Lung (tissue), 17 donors: ENCODE measurements at places on chromosomes 6 and 20.
A peak's percentile ranks its signal among the peaks of the same experiment; 100 is the strongest.

DNA sequence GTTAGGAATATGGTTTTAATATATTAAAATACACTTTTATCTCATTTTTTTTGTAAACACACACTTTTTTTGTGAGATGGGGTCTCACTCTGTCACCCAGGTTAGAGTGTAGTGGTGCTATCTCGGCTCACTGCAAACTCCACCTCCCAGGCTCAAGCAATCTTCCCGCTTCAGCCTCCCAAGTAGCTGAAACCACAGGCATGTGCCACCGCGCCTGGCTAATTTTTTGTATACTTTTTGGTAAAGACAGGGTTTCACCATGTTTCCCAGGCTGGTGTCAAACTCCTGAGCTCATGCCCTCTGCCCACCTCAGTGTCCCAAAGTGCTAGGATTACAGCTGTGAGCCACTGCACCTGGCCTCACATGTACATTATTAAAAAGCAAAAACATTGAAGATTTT lies 10.8 kb downstream of the IPCEF1 start:
- no peak overlapping the region for H3K27ac ChIP-seq
- no peaks in the 10 kb centered on the region for H3K4me1 ChIP-seq
- no peak overlapping the region for H3K4me3 ChIP-seq
- H3K27me3 ChIP-seq, result no peaks in the 10 kb centered on the region

DNA sequence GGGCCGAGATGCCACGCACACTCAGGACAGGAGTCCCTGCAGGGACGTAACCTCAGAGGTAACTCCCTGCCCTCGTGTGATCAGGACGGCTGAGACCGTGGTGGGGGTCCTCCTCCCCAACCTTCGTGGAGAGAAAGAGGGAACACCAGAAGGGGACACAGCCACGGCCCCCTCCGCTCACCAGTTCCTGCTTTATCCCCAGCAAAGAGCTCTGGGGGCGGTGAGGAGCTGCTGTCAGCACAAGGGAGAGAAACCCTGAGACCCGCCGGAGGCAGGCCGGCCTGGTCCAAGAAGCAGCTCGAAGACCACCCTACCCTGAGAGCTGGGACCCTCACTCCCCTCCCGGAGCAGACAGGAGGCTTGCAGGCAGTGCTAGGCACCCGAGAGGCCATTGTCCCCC lies 44.4 kb downstream of the SLC2A4RG start:
- H3K4me3 ChIP-seq, result no peak overlapping the region
- no peak overlapping the region for H3K27ac ChIP-seq
- no peak for DNase-seq
- H3K4me1 ChIP-seq, result no peaks in the 10 kb centered on the region
- H3K36me3 ChIP-seq, result no peaks in the 10 kb centered on the region
- no peaks in the 10 kb centered on the region for H3K27me3 ChIP-seq

GRCh38 chr6:113565306-113565705 lies 291.8 kb upstream of the MARCKS start:
- no peaks in the 10 kb centered on the region for H3K36me3 ChIP-seq
- H3K4me3 ChIP-seq, result no peak overlapping the region
- no peak overlapping the region for H3K27ac ChIP-seq
- DNase-seq, result no peak

GRCh38 chr6:111581957-111582356 lies 23.7 kb downstream of the TRAF3IP2 start:
- peaks cover 37% of the 10 kb centered on the region for H3K4me1 ChIP-seq
- H3K36me3 ChIP-seq, result peaks cover 3% of the 10 kb centered on the region
- DNase-seq, result no peak
- H3K27me3 ChIP-seq, result no peaks in the 10 kb centered on the region
- H3K4me3 ChIP-seq, result no peak overlapping the region
- H3K27ac ChIP-seq, result no peak overlapping the region

DNA sequence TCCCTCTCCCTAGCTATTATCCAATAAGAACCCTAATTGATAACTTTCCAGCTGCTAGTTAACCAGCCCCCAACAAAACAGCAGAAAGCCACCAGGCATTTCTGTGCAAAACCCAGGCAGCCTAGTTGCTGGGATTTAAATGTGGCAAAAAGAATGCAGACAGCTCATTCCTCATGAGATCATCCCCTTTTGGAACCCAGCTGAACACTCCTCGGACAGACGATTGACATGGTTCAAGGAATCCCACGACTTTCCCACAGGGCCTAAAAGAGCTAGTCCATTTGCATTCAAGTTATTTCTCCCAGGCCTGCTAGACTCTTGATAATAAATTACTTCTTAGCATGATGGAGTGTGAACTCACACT lies 24.0 kb downstream of the JAG1 start:
- peaks cover 34% of the 10 kb centered on the region for H3K4me1 ChIP-seq
- no peaks in the 10 kb centered on the region for H3K27me3 ChIP-seq
- no peak for DNase-seq
- H3K4me3 ChIP-seq, result no peak overlapping the region
- H3K36me3 ChIP-seq, result peaks cover 51% of the 10 kb centered on the region
- H3K27ac ChIP-seq, result no peak overlapping the region

DNA sequence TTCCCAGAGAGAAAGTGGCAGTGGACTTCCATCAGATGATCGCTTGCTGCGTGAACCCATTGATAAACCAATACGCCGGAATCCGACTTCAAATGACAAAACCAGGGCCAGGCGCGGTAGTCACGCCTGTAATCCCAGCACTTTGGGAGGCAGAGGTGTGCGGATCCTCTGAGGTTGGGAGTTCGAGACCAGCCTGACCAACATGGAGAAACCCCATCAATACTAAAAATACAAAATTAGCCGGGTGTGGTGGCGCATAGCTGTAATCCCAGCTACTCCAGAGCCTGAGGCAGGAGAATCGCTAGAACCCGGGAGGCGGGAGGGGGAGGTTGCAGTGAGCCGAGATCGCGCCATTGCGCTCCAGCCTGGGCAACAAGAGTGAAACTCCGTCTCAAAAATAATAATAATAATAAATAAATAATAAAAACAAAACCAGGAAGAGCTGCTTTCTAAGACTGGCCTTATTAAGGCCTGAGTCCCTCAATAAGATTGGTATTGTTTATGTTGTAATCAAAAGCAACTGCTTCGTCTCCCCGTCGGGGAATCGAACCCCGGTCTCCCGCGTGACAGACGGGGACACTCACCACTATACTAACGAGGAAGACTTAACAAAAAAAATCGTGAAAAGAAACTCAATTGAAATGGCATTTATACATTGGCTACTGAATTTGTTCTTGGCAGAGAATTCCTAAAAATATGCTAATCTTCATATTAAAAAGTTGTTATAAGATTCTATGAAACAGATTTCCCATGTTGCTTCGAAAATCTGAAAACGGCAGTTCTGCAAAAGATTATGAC lies 110.2 kb upstream of the ZNF184 start:
- H3K4me3 ChIP-seq, result no peak overlapping the region
- H3K27ac ChIP-seq, result no peak overlapping the region
- peak; percentile 74 for DNase-seq
- no peaks in the 10 kb centered on the region for H3K36me3 ChIP-seq

DNA sequence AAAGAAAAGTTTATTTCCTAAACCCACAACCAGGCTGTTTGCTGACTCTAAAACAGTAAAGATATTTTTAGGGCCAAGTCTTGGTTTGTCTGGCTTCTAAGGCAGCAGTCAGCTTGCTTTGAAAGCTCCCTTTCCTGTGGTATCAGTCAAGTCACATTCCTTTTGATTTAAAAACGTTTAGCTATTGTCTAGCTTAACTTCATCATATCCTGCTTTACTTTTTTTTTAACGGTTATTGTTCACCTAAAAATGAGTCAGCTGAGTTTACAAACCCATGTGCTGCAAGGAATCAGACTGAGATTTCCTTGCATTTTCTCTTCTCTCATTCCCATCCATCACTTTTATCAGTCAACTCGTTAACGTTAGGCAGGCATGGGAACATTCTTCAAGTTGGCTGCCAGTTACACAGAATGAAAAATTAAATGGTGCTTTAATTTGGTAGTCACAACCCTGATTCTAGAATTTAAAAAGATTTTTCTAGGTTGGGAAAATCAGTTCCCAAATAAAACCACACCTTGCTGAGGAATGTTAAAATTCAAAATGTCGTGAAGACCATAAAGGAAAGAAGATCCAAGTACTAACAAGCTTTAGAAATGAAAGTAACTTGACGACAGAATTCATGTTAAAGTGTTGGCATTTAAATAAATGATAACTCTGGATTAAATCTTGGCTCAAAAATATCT lies 45.9 kb downstream of the ELOVL5 start:
- H3K36me3 ChIP-seq, result no peaks in the 10 kb centered on the region
- H3K27me3 ChIP-seq, result no peaks in the 10 kb centered on the region
- peak overlapping the region; percentile 40 for H3K27ac ChIP-seq
- no peak overlapping the region for H3K4me3 ChIP-seq
- DNase-seq, result no peak

DNA sequence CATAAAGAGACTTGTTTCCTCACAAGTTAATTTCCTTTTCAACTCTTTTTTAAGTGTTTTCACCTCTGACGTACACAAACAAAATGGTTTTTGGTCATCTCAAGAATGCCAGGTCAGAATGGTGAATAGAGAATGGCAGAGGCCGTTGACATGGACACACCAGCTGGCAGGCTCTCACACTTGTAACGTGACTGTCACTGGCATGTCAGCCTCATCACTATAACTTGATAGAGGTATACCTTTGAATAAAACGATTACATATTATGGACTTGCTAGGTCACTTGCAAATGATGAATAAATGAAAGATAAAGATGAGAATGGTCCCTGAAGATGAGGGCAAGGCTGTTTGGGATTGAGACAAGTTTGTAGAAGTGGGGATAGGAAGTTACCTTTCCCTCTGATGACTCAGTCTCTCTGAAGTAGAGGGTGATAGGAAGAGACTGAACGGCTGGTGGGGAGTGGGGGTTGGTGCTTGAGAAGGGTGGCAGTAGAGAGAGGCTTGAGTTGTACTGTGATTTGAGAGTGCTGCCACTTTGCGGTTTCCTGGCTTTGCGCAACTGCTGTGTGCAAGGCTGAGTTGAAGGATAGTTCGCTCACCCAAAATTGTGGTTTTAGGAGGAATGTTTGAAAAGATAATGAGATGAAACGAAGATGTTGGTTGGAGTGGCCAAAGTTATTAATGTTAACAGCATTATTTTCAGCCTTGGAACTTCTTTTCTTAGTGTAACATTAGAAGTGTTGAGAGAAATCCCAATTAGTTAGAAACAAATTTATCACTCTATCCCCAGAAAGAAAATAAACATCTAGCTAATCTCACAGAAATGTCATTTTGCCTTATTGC lies 30.3 kb downstream of the TBPL1 start:
- no peak overlapping the region for H3K27ac ChIP-seq
- peaks cover 8% of the 10 kb centered on the region for H3K4me1 ChIP-seq
- peaks cover 23% of the 10 kb centered on the region for H3K36me3 ChIP-seq
- DNase-seq, result peak; percentile 47

- no peak for DNase-seq
- no peaks in the 10 kb centered on the region for H3K36me3 ChIP-seq
- H3K27ac ChIP-seq, result no peak overlapping the region
- peaks cover 4% of the 10 kb centered on the region for H3K4me1 ChIP-seq
- no peak overlapping the region for H3K4me3 ChIP-seq
- H3K27me3 ChIP-seq, result no peaks in the 10 kb centered on the region
These were observed 20.8 kb downstream of the RALGAPA2 start for GRCh38 chr20:20691477-20692235.

- peak overlapping the region; percentile 65 for H3K27ac ChIP-seq
- no peak overlapping the region for H3K4me3 ChIP-seq
- peaks cover 1% of the 10 kb centered on the region for H3K36me3 ChIP-seq
- peak; percentile 13 for DNase-seq
- H3K4me1 ChIP-seq, result no peaks in the 10 kb centered on the region
These were observed 906 bp upstream of the BTN3A2 start for GRCh38 chr6:26363882-26364701.

GRCh38 chr20:45052698-45053429 lies 48.1 kb downstream of the KCNS1 start:
- no peaks in the 10 kb centered on the region for H3K27me3 ChIP-seq
- H3K4me3 ChIP-seq, result no peak overlapping the region
- peaks cover 16% of the 10 kb centered on the region for H3K4me1 ChIP-seq
- H3K27ac ChIP-seq, result no peak overlapping the region

- no peaks in the 10 kb centered on the region for H3K4me1 ChIP-seq
- H3K27me3 ChIP-seq, result no peaks in the 10 kb centered on the region
- DNase-seq, result no peak
- no peak overlapping the region for H3K27ac ChIP-seq
- H3K4me3 ChIP-seq, result no peak overlapping the region
These were observed 52.6 kb downstream of the GINS1 start for GRCh38 chr20:25459916-25460535.

GRCh38 chr6:143026696-143027449 lies 33.8 kb upstream of the AIG1 start:
- H3K4me1 ChIP-seq, result no peaks in the 10 kb centered on the region
- H3K36me3 ChIP-seq, result no peaks in the 10 kb centered on the region
- no peak overlapping the region for H3K27ac ChIP-seq
- peak; percentile 18 for DNase-seq

GRCh38 chr6:75402296-75402695 lies 91.3 kb downstream of the FILIP1 start:
- peaks cover 24% of the 10 kb centered on the region for H3K4me1 ChIP-seq
- no peaks in the 10 kb centered on the region for H3K27me3 ChIP-seq
- no peak overlapping the region for H3K27ac ChIP-seq
- H3K36me3 ChIP-seq, result no peaks in the 10 kb centered on the region
- no peak overlapping the region for H3K4me3 ChIP-seq
- DNase-seq, result no peak

DNA sequence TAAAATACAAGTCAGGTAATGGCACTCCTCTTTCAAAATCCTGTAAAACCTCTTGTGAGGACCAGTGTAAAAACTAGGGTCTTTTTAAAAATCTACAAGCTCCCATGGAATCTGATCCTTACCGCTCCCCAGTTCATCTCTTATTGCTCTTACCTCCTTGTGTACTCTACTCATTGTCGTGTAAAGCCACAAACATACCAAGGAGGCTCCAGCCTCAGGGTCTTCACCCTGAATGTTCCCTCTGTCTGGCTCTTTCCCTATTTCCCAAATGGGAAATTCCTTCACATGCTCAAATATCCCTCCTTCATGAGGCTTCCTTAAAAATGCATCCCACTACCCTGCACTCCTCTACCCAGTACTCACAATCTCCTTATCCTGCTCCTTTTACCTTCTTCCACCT lies 67.1 kb downstream of the TASP1 start:
- no peak overlapping the region for H3K27ac ChIP-seq
- H3K36me3 ChIP-seq, result peaks cover 5% of the 10 kb centered on the region
- no peak overlapping the region for H3K4me3 ChIP-seq
